ENCODE measurements at places on chromosomes 1 and 21.

DNA sequence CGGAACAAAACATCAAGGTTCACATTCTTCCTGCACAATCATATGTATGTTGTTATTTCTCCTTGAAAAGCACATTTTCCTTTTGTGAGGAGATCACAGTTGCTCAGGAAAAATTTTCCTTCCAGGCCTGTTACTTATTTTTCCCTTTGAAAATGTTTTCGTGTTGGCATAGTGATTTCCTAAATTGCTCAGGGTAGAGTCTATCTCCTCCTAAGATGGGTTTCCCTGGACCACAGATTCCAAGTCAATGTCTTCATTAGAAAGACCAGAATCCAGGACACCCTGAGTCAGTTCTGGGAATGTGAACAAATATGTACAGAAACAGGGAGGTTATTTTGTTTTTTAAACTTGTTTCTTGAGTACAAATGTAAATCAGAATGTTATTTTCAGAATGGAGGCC is 94.3 kb upstream of the C1orf105 start:
- no peak for DNase-seq

DNA sequence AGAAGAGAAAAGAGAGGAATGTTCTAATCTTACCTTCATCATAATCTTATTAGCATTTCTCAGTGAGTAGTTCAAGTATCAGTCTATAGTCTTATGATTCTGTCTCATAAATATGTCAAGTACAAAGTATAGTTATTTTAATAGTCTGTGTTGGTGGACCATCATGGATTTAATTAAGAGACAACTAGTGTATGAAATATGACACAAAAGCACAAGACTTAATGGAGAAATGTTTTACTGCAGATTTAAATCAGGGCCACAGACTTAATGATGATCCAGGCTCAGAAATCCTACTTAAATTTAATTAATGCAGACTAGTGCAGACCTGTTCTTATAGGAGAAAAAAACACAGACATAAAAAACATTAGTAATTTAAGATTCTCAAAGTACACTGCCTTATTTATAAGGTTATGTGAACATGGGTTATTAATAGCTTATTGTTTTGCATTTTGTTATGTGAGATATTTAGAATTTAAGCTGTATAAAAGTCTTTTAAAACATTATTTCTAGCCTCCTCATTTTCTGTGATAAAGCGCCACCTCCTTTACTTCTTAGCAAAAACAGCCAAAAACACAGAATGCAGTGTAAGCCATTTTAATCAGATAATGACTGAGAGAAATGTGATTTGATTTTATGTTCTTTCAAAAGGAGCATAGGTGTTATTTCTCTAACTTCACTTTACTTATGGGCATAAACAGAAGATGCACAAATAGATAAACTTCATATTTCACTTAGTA is 255.0 kb upstream of the SNX7 start:
- no peak for DNase-seq

DNA sequence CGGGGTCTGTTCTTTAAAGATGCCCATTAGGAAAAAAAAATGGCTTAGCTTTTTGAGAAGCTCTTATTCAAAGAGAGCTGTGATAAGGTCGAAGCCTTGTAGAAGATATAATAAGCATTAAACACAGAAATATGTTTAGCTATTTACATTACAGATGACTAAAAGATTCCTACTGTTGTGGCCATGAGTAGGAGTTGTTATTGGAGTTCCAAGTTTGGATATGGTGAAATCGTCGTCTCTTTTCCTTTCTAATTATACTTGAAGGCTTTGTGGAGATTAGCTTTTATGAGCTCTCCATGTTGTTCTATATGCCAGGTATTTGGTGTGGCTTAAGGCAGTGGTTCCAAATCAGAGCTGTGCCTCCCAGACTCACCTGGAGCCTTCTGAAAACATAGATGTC is 79.9 kb upstream of the LAMC2 start:
- no peak for DNase-seq

GRCh38 chr1:44812822-44813543 is 4.7 kb downstream of the BTBD19 start:
- no peak for DNase-seq

DNA sequence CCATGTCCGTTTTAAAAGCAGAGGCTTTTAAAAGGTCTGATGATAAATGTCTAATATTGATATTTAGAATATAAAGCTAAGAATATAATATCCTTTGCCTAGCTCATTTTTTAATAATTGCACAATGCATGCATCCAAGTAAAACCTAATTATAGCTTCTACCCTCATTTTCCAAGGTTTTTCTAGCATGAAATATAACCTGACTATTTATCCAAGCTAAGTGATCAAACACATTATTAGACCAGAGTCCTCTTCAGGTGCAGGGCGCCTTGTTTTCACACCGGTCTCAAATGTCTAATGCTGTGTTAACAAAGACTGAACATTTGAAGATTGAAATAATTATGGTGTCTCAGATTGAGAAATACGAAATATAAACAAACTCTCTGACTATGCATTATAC is 648.9 kb upstream of the CXADR start:
- DNase-seq: peak; percentile 47

DNA sequence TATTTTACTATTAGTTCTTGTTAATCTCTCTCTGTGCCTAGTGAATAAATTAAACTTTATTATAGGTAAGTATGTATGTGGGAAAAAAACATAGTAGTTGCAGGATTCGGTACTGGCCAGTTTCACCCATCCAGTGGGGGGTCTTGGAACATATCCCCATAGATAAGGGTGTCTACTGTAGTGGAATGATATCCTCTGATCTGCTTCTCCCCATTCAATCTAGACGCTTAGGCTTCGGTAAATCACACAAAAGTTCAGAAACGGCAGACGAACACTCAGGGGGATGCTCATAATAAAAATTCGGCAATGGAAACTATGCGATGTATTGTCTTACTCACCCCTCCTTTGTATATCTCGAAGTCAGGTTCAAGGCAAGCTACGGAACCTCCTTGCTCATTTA is 232.9 kb upstream of the COA6 start:
- DNase-seq: no peak

DNA sequence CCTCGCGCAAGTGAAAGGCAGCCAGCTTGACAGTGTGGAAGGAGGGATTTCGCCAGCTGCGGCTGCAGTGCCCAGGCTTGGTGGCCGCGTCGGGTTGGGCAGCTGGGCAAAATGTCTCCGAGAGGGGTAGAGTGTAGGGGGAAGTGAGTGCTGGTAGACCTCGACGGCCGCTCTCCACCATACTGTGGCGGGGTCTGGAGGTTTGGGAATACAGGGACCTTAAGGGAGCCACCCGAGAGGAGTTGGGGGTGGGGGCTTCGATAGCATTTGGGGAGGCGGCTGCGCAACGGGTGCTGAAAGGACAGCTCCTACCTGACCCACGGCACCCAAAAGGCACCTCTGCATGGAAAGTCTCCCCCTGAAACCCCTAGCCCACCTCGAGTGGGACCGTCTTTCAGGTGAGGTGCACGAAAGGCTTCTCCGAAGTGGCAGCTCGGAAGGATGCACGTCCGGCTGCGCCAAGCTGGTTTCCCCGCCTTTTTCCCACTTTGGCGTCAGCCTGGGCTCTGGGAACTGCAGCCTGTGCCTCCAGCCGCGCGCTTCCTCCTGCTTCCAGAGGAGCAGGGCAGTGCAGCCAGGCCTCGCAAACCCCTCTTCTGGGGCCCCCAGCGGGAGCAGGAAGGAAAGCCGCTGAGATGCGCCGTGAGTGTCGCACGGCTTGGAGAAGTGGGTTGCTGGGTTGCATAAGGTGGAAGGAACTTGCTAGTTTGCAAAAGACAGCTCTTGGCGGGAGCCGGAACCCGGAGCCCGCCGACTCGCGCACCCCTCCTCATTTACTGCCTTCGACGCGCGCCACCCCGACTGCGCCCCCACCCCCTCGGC is 531 bp upstream of the HMGN2 start:
- peak; percentile 68 for DNase-seq

GRCh38 chr1:19793360-19794046 is 6.2 kb downstream of the TMCO4 start:
- no peak for DNase-seq

GRCh38 chr1:5994713-5995621 is 2.7 kb upstream of the NPHP4 start:
- no peak for DNase-seq

DNA sequence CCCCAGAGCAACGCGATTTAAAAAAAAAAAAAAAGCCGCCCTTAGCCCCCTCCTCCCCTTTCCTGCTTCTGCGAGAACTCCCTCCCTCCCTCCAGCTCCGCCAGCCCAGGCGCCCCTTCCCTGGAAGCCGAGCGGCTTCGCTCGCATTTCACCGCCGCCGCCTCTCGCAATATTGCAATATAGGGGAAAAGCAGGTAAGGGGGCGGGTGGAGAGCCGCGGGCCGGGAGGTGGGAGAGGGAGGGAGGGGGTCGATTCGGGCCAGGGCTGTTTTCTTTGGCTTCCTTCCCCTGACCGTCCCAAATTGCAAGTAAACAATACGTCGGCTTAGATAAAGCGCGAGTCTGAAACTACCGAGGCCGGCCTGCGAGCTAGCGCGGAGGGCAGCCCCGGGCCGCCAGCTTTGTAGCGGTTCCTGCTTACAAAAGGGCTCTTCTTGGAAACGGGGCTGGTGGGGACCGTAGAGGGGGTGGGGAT is 408 bp downstream of the LMO4 start:
- DNase-seq: no peak

GRCh38 chr21:26130249-26130881 is 40.2 kb downstream of the APP start:
- DNase-seq: no peak

DNA sequence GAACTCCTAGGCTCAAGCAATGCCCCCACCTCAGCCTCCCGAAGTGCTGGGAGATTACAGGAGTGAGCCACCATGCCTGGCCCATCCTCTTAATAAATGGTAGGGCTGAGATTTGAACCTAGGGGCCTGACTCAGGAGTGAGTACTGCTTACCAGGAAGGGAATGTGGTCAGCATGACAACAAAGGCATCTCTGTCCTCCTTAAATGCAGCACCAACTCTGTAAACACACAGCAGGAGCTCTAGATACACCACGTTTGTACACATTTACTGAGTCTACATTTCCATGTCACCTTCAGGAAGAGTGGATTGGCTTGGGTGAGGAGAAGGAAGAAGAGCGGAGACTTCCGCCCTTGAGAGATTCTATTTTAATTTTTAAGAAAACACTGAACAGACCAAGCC is 38.5 kb downstream of the HIVEP3 start:
- DNase-seq: no peak

DNA sequence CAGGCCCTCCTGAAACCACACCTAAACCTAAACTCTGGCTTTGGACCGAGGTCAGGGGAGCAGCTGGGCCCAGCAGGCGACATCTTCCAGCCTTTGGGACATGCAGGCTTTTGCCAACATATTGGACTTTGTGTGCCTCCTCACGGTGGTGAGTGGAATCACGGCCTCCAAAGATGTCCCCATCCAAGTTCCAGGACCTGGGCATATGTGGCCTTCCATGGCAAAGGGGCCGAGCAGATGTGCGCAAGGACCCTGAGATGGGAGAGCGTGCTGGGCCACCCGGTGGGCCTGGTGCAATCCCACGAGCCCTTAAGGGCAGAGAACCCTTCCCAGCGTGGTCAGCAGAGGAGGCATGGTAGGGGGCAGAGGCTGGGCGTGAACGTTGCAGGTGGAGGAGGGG is 160.8 kb upstream of the C1orf174 start:
- DNase-seq: no peak

GRCh38 chr1:231612393-231613089 is 14.0 kb upstream of the DISC1 start:
- no peak for DNase-seq

DNA sequence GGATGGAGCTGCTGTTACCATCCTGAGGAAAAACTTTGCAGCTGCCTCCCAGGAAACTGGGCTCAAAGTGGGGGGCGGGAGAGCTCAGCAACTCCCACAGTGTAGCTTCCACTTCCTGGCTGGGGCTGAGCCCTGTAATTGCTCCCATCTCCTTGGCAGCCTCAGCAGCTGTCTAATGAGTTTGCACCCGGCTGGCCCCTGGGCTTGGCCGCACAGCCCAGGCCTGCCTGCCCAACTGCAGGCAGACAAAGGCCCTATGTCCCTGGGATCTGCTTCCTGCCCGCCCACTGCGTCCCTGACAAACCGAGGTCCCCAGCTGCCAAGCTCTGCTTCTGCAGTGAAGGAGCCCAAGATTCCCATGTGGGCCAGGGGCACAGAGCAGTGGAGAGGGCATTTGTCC is 30.1 kb downstream of the EDN2 start:
- DNase-seq: no peak

- no peak for DNase-seq
Measured at GRCh38 chr1:52944566-52944965, 17.5 kb downstream of the SCP2 start.

Data from NCI-H1436 treated with DMSO at 0.1 percent for 48 hours (cell line).